ENCODE measurements at places on chromosomes 6 and 20.

- no peak for DNase-seq
Measured at GRCh38 chr6:12749531-12750379, 33.2 kb downstream of the PHACTR1 start.

DNA sequence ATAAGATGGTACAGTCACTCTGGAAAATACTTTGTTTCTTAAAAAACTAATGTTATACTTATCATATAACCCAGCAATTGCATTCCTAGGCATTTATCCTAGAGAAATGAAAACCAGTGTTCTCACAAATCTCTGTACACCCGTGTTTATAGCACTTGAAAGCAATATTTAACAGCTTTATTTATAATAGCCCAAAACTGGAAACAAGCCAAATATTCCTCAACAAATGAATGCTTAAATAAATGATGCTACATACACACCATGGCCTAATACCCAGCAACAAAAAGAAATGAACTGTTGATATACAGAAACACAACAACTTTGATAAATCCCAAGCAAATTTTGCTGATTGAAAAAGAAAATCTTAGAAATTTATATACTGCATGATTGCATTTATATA, 51.3 kb downstream of the GFRA4 start:
- DNase-seq, result no peak

GRCh38 chr6:108742041-108742440, 106.2 kb upstream of the ARMC2 start:
- no peak for DNase-seq

- no peak for DNase-seq
Measured at GRCh38 chr20:57370316-57370715, 19.3 kb downstream of the RAE1 start.

GRCh38 chr6:14865531-14866100, 380.3 kb upstream of the JARID2 start:
- DNase-seq, result no peak

DNA sequence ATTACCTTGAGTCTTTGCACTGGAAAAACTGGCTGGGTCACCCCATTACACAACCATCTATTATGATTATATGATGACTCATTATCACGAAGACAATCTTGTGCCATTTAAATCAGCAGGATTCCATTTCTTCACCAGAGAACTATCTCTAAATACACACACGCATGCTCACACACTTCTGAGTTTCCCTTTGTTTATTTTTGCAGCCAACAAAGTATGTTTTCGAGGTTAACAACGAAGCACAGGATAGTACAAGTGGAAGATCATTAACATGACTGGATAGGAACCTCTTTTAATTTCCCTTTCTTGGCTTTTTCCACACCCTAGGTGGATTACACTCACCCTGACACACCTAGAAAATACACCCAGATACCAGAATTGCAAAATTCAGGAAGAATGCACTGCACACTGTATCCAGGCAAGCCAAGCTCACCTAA, 18.9 kb downstream of the PERP start:
- DNase-seq, result no peak

GRCh38 chr6:137013738-137014602, 30.8 kb downstream of the IL20RA start:
- DNase-seq, result no peak

DNA sequence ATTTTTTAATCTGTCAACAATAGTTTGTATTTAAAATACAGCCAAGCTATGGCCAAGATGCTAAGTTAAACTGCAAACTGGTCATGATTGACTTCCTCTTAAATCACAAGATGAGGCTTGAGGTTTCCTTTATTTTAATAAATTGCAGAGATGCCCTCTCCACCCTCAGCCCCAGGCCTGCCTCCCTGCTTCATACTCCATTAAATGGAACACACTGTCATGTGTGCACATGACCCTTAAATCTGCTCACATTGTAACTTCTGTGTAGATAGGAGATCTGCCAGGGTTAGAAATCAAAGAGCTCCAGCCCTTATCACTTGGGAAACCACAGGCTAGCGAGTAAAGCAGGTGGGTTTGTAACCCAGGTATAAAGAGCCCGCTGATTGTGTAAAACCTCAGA, 20.8 kb downstream of the DUSP22 start:
- no peak for DNase-seq

DNA sequence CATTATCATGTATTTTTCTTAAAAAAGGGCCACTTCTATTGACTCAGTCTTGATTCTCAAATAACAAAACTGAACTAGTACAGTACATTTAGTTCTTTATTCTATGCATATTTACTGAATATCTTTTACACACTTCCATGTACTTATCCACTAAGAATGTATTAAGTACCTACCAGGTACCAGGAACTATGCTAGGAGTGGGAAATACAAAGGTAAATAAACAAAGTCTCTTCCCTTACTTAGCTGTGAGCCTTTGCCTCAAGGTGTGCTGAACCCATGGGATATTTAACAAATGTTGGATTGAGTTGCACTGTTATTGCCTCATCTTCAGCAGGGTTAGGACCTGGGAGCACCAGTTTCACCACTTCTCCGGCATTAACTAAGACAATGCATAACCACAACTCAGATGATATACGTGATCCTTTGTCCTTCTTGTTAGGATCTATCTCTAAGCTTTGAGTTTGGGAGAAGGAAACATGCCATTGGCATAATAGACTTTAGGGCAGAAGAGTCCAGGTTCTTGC, 533.9 kb downstream of the TFAP2B start:
- DNase-seq, result no peak

Measured in stimulated activated CD4-positive, alpha-beta T cell treated with anti-CD3 and anti-CD28 coated beads, TNF-alpha, amount 100 ng/mL, for 48 hours (primary cell).